Testis (tissue), 5 donors: ENCODE measurements at places on chromosomes 2 and 18. TPM values are rescaled to one million over a fixed set of nuclear protein-coding genes. Genes with fewer than 3 reads are reported as not detected.

Gene PAIP2B
- 3.3 TPM for total RNA-seq

Gene CD207
- 0.79 TPM for total RNA-seq

Gene SKA1
- 5.5 TPM for total RNA-seq

DNA sequence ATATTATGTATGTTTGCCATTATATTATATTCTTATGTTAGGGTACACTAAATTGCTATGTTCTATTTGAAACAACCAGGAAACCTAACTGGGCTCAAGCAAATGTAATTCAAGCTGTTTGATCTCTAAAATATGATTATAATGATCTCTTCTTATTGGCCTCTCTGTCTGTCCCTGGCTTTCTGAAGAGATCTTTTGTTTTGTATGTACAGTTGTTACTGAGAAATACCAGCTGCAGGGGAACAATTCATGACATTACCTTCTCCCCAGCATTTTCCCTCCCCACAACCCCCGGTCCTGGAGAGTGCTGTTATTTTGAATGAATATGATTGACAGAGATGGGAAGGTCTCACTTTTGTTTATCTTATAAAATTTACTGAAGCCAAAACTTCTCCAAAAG lies 54.8 kb upstream of the CD28 start:
- no peak for DNase-seq
- H3K4me1 ChIP-seq, result peaks cover 25% of the 10 kb centered on the region
- H3K27me3 ChIP-seq, result no peaks in the 10 kb centered on the region
